ENCODE measurements at places on chromosomes 2 and 18.

DNA sequence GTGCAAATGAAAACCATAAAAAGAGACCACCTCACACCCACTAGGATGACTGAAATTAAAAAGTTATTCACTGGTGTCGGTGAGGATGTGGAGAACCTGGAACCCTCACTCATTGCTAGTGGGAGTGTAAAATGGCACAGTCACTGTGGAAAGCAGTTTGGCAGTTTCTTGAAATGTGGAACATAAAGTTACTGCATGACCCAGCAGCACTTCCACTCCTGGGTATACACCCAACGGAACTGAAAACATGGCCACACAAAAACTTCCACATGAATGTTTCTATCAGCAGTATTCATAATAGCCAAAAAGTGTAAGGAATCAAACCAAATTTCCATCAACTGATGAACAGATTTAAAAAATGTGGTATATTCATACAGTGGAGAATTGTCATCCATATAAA, 65.1 kb upstream of the SLC66A3 start:
- no peak for DNase-seq

- DNase-seq: no peak
These were observed 239.4 kb upstream of the HDAC4 start for GRCh38 chr2:239640210-239640609.

DNA sequence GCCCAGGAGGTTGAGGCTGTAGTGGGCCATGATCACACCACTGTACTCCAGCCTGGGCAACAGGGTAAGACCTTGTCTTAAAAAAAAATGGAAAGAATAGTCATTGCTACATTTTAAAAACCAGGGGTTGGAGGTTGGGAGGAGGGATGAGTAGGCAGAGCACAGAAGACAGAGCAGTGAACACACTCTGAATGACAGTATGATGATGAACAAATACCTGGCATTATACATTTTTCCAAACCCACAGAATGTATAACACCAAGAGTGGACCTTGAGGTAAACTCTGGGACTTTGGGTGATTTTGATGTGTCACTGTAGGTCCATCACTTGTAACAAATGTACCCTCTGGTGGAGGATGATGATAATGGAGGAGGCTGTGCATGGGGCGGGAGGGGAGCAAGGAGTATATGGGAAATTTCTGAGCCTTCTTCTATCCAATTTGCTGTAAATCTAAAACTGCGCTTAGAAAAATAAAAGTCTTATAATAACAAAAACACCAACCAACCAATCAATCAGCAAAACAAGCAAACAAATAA, 111.4 kb upstream of the PGAP1 start:
- no peak for DNase-seq

- DNase-seq: no peak
These were observed 5.4 kb downstream of the NEB start for GRCh38 chr2:151728804-151729414.

- no peak for DNase-seq
These were observed 34.5 kb downstream of the TAF1B start for GRCh38 chr2:9877726-9878125.

DNA sequence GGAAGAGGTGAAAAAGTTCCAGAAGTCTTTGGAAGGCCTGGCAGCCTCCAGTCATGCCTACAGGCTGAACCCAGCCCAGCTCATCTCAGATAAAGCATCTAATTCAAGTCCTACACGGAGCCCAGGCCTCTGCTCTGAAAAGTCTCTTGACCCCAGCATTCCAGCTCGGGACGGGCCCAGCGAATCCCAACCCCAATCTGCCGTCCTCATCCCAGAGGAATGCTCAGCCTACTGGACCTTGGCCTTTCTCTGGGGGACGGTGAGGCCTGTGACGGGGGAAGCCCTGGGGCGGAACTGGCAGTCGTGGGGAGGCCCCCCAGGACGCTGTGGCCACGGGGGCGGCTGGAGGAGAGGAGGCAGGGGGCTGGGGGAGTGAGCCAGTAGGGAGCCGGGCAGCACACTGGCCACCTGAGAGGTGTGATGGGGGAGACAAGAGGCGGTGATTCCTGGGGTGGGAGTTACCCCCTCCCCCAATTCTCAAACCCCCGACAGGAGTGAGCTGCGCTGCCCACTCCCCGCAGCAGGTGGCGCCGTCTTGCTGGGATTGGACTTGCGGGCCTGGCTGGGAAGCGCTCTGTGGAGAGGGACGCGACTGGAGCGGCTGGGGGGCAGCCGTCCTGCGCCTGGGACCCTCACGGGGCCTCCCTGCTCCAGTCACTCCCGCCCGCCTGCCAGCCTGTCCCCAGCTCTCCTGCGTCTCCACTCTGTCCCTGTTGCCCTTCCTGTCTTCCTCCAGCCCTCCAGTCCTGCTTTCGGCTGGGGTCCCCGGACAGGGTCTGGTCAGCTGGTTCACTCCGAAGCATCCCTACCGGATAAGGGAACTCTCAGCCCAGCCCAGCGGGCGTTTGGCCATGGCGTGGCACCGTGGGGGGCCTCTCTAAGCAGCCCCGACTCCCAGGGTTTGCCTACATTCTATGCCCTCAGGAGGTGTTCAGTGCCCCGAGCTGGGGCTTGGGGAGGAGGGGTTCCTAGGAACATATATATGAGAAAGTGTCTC, 182.6 kb upstream of the HAAO start:
- DNase-seq: peak; percentile 20

- DNase-seq: no peak
These were observed 630.7 kb downstream of the DCC start for GRCh38 chr18:52970686-52971085.

DNA sequence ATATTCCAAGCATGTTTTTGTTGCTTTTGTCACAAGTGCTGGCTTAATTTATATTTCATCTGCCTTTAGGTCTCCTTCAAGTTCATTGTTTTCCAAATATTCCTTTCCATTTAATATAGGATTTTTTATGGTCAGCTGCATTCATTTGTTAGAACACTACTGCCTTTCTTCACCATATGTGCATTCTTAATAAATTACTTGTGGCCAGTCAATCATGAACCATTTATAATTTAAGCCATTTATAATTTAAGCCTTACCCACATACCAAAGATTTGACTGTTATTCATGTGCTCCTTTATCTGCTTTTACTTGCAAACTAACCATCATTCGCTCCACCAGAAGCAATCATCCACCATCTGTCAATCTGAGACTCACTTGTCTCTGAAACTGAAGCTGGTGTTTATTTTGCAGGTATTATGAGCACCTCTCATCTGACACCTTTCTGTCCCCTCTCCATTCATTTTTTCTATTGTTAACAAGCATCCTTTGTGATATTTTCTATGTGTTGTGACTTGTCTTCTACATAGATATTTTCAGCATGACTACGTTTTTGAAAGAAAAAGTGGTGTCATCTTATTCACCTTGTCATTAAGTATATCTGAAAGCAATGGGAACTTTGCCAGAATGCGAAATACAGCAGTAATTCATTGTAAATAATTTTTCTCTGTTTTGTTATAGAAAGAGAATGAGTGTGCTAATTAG, 786.8 kb downstream of the KCNJ3 start:
- DNase-seq: no peak

GRCh38 chr2:209380293-209380692, 43.6 kb upstream of the MAP2 start:
- DNase-seq: no peak

- no peak for DNase-seq
These were observed 4.4 kb upstream of the KYNU start for GRCh38 chr2:142872882-142873724.

DNA sequence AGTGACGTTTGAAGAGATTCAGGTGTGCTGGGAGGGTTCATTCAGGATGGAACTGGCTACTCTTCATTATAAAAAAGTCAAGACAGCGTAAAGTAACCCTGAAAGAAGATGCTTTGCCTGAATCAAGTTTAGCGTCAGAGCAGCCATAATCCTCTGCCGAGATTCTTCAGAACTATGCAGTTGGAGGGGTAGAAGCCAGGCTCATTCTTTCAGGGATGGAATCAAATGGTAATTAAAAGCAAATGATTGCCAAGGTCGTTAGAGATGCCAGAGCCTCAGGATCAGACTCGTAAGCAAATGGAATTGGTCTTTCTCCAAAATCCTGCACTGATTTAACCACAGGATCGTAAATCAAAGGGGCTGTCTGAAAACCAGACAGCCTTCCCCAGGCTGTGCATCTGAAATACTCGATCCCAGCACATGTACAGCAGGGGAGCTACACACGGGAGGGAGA, 21.9 kb downstream of the APCDD1 start:
- no peak for DNase-seq

DNA sequence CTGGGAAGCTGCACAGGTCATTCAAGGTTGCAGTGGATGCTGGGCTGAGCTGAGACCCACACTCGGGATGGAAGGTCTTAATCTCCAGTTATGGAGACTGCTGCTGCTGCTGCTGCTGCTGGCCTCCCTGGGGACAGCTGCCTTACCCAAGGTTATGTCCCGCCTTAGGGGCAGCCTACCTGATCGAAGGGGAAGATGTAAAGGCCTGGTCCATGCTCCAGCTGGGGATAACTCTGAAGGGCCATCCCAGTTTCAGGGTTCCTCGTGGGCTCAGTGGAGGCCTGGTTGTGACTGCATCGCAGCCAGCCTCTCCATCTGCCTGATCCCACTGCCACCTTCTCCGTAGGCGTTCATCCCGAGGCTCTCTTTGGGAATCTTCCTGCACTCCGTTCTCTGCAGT, 33.0 kb downstream of the RHOB start:
- DNase-seq: no peak

GRCh38 chr18:24773101-24773500, 312.7 kb downstream of the HRH4 start:
- no peak for DNase-seq

- no peak for DNase-seq
These were observed 368.1 kb upstream of the NETO1 start for GRCh38 chr18:73235921-73236320.

GRCh38 chr18:59395226-59396175, 36.4 kb upstream of the LMAN1 start:
- no peak for DNase-seq

DNA sequence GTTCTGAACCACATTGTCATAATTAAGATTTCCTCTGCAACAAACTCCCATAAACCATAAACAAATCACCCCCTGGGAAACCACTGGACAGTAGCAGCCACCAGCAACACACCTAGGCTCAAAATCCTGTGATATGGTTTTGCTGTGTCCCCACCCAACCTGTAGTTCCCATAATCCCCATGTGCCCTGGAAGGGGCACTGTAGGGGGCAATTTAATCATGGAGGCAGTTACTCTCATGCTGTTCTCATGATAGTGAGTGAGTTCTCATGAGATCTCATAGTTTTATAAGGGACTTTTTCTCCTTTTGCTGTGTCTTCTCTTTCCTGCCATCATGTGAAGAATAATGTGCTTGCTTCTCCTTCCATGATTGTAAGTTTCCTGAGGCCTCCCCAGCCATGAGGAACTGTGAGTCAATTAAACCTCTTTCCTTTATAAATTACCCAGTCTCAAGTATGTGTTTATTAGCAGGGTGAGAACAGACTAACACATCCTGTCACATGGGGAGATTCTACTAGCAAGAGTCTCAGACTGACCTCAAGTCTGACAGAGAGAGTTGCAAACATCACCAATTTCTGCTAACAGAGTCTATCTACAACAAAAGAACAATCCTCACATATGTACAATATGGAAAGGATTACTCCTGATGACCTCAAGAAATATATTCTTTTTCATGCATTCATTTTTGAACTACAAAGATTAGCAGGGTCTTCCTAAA, 182.6 kb downstream of the GRB14 start:
- DNase-seq: no peak

DNA sequence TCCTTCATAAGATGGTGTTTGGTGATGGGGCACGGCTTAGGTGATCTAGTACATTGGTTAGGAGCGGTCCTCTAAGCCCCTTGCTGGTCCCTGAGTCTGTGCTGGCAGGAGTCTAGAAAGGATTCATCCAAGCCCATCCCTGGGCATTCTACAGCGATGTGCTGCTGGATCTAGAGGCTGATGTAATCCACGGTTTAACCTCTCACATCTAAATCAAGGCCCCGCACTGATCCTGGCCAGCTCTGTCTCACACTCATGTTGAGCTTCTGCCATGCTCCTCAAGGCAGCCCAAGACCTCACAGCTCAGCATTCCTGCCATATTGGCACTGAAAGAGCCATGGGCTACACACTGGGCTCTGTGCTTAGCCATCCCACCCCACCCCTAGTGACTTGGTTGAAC, 664.8 kb downstream of the STK39 start:
- DNase-seq: no peak

- no peak for DNase-seq
These were observed 13.2 kb upstream of the RNF103 start for GRCh38 chr2:86636842-86637241.

- no peak for DNase-seq
These were observed 33.6 kb downstream of the TRIB2 start for GRCh38 chr2:12750166-12750905.

GRCh38 chr2:177636672-177637071, 244.1 kb downstream of the AGPS start:
- DNase-seq: no peak

DNA sequence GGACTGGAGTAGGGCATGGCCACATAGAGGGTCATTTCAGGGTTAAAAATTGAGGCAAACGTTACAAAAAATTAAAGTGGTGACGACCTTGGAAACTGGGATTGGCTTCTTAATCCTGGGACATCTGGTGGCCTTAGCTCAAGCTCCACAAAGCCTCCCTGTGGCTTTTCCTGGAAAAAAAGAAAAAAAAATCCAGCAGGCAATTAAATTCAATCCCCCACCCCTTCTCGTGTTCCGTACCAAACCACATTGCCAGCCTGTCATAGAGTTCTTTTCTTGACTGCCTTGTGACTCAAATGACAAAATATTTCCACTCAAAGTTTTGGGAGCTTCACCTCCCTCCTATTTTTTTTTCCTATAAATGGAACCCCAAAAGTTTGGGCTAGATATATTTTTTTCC, 195.6 kb downstream of the HRH4 start:
- DNase-seq: no peak

GRCh38 chr2:143994961-143995360, 525.0 kb downstream of the ZEB2 start:
- no peak for DNase-seq

- DNase-seq: no peak
These were observed 535.7 kb upstream of the ZEB2 start for GRCh38 chr2:145055651-145056050.

DNA sequence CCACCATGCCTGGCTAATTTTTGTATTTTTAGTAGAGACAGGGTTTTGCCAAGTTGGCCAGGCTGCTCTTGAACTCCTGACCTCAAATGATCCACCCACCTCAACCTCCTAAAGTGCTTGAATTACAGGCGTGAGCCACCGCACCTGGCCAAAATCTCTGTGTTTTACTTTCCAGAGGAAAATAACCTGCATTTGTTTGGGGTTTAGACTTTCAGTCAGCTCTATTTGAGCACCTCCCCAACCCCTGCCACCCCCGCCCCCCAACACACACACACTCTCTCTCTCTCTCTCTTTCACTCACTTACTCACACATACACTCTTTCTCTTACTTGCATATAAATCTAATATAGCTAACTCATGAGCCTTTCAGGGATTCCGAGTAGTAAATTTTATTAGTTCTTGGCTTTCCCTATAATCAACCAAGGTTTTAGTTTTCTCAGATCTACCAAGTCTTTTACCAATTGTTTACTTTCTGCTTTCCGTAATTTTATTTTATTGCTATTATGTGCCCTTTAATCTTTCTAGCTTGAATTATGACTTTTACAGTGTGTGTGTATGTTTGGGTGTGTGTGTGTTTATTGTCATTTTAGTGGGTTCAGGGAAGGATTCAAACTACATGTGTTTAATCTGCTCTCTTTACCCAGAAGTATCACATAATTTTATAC, 24.5 kb downstream of the MFSD6 start:
- no peak for DNase-seq

GRCh38 chr2:189074506-189074905, 100.3 kb downstream of the COL3A1 start:
- no peak for DNase-seq

All from central memory CD8-positive, alpha-beta T cell (primary cell).